ENCODE measurements at places on chromosomes 2 and 18. TPM values are rescaled to one million over a fixed set of nuclear protein-coding genes. Genes with fewer than 3 reads are reported as not detected.

LYPD6B gene
- total RNA-seq: not detected

NOL4 gene
- not detected for total RNA-seq

- no peak for DNase-seq
Measured at GRCh38 chr2:32949260-32949659, 2.5 kb downstream of the LTBP1 start.

- DNase-seq: no peak
Measured at GRCh38 chr18:74760436-74760835, 162.8 kb downstream of the ZNF407 start.

- no peak for DNase-seq
Measured at GRCh38 chr2:85269959-85270358, 57.8 kb downstream of the TGOLN2 start.

ZNF638 gene
- 73.9 TPM for total RNA-seq

- no peak for DNase-seq
Measured at GRCh38 chr2:8535821-8536685, 145.8 kb upstream of the ID2 start.

CAVIN2 gene
- total RNA-seq: 118 TPM

GRCh38 chr2:109523121-109523520 lies 90.6 kb downstream of the SEPTIN10 start:
- no peak for DNase-seq
